T-cell (primary cell): ENCODE measurements at places on chromosomes 3 and 15. TPM values are rescaled to one million over a fixed set of nuclear protein-coding genes. Genes with fewer than 3 reads are reported as not detected.

The TGM4 gene
- not detected for total RNA-seq

GRCh38 chr15:44492672-44493071 is 44.3 kb upstream of the EIF3J start:
- H3K36me3 ChIP-seq, result peaks cover 36% of the 10 kb centered on the region
- no peak for DNase-seq
- H3K4me3 ChIP-seq, result no peak overlapping the region
- no peaks in the 10 kb centered on the region for H3K27me3 ChIP-seq
- no peak overlapping the region for H3K27ac ChIP-seq
- no peaks in the 10 kb centered on the region for H3K4me1 ChIP-seq

The ERICH6 gene
- total RNA-seq, result 0.39 TPM

The WDR53 gene
- total RNA-seq, result 20.9 TPM

DNA sequence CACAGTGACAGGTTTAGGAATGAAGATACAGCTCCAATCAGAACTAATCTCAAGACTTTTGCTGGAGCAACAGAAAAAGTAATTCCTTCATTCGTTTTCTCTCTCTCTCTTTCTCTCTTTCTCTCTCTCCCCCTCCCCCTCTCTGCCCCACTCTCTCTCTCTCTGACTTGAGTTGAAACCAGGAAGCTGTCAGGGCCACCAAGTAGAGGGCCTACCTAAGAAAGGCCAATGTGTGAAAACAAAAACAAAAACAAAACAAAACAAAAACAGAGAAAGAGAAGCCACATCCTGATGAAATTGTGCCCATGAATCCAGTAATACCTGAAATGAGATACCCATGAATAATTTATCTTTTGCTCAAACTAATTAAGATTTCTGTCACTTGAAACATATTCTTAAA is 72.9 kb downstream of the ATP8B4 start:
- H3K4me3 ChIP-seq, result no peak overlapping the region
- no peaks in the 10 kb centered on the region for H3K4me1 ChIP-seq
- DNase-seq, result no peak
- no peak overlapping the region for H3K27ac ChIP-seq
